ENCODE measurements at places on chromosomes 2 and 18. TPM values are rescaled to one million over a fixed set of nuclear protein-coding genes. Genes with fewer than 3 reads are reported as not detected.

C2orf80 gene
- 28.7 TPM for total RNA-seq

SRBD1 gene
- total RNA-seq, result 78.6 TPM

OST4 gene
- total RNA-seq, result 132 TPM

GAREM2 gene
- total RNA-seq, result 7.0 TPM

DSG1 gene
- 0.16 TPM for total RNA-seq

TLK1 gene
- total RNA-seq, result 30.1 TPM

CSRNP3 gene
- 246 TPM for total RNA-seq

DPYSL5 gene
- total RNA-seq, result 128 TPM

SLC8A1 gene
- total RNA-seq, result 277 TPM

SLC38A11 gene
- 5.0 TPM for total RNA-seq

LRRC30 gene
- total RNA-seq, result not detected

ALLC gene
- total RNA-seq, result not detected

DLGAP1 gene
- total RNA-seq, result 80.2 TPM

TUBA4B gene
- total RNA-seq, result not detected

USP37 gene
- 38.7 TPM for total RNA-seq
